NCI-H187 treated with DMSO at 0.1 percent for 48 hours (cell line): ENCODE measurements at places on chromosomes 1 and 21.
A peak's percentile ranks its signal among the peaks of the same experiment; 100 is the strongest.

DNA sequence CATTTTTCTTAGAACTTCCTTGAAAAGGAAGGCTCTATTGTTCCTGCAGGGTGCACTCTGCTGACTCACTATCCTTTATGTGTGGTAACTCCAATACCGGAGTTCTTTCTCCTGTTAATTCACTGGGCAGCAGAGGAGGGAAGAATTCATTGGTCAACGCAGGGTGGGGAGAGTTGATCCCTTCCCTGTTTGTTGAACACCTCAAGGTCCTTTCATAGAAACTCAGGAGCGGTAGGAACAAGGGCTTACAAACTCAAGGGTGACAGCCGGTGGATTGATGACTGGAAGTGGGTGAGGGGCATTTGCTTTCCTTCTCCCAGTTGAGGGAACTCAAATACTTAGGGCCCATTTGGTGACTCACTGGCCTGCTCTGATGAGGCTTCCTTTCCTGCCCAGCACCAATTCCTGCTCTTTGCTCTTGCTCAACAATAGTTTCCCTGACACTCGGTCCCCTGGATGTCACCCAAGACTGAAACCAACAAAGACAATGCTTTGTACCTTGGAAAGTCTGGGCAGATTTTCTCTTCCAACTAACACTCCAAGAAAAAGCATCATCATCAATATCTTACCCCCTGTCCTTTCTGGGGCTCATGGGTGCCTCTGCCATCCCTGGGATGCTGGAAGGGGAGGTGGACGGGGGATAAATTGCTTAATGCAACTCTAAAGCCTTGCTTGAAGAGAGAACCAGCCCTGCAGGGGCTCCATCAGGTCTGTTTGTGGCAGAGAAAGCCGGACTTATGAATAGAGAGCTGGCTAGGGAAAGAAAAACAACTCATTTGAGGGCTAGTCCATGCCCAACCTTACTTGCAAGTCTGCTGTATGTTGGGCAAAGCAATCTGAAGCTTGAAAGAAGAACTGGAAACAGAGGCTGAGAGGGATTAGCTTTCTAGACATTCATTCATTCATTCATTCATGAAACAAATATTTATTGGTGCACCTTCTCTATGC is 9.3 kb downstream of the SLC26A9 start:
- no peak for DNase-seq

- no peak for DNase-seq
Measured at GRCh38 chr1:186662752-186663151, 17.5 kb downstream of the PTGS2 start.

DNA sequence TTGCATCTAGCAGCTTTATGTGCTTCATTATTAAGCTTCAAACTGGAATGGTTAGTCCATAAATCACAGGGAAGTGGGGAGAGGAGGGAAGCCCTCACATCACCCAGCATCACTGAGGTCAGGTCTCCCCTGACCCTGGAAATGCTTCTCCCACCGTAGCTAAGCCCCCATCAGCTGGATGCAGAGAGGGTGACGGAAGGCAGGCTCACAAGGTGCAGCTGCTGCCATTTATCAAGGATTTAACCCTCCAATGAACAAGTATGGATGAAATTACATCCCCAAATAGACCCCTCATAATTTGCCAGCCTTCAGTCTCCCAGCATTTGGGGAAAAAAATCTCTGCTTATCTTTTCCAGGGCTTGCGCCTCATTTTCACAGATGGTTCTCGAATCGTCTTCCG is 60.8 kb downstream of the PGM1 start:
- DNase-seq = no peak

- no peak for DNase-seq
Measured at GRCh38 chr1:7975212-7975865, 13.8 kb downstream of the PARK7 start.

DNA sequence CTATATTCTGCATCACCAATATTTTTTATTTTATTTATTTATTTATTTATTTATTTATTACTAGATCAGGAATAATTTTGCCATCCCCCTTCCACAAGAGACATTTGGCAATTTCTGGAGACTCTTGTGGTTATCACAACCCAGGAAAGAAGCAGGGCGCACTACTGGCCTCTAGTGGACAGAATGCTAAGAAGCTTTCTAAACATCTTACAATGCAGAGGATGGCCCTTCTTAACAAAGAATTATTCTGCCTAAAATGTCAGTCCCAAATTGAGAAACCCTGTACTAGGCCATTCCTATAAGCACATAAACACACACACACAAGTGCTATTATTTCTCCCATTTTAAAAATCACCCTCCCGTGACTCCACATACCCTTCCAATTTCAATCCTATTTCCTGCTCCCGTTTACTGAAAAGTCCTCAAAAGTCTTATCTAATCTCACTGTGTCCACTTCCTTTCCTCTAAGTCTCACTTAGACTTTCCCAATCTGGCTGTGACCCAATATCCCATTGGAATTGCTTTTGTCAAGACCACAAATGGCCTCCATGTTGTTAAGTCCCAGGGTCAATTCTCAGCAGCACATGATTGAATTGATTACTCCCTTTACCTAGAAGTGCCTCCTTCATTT is 43.7 kb upstream of the RNF11 start:
- no peak for DNase-seq

- no peak for DNase-seq
Measured at GRCh38 chr1:9822897-9823692, 670 bp downstream of the CLSTN1 start.

- DNase-seq = no peak
Measured at GRCh38 chr1:27602462-27603308, 1.3 kb downstream of the AHDC1 start.

- no peak for DNase-seq
Measured at GRCh38 chr1:93578911-93579825, 102.5 kb downstream of the BCAR3 start.

DNA sequence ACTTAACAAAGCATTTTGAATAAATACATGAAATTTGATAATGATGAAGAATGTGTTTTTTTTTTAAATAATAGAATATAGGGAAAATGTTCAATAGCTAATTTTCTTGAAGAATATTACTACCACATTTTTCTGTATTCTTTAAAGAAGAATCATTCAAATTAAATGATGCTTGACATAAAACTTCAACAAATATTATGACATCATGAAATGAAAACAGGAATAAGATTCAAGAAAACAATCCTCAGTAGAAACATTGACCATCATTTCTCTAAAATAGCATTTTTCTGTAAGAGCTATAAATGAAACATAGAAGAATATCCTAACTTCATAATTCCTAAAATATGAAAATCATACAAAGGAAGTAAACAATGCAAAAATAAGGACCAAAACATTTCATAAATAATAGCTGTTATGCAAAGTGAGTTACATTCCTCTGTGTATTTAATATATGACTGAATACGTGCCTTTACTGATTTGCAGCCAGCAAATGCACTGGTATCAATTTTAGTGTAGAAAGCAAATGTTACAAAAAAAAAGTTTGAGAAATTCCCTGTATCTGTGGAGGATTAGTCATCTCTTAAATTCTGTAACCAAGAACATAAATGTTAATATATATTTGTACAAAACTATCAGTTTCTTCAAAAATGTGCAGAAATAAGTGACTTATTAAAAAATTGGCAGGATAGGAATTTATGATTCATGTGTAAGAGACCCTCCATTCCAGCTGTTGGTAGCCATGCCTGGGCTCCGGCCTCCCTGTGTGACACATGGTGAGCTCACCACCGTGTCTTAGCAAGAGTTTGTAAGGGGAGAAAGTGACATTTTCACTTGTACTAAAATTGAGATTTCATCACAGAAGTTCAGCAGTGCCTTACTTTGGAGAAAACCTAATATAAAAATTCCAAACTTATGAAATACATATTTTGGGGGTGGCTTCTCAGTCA is 15.0 kb upstream of the PTPN14 start:
- DNase-seq = no peak

DNA sequence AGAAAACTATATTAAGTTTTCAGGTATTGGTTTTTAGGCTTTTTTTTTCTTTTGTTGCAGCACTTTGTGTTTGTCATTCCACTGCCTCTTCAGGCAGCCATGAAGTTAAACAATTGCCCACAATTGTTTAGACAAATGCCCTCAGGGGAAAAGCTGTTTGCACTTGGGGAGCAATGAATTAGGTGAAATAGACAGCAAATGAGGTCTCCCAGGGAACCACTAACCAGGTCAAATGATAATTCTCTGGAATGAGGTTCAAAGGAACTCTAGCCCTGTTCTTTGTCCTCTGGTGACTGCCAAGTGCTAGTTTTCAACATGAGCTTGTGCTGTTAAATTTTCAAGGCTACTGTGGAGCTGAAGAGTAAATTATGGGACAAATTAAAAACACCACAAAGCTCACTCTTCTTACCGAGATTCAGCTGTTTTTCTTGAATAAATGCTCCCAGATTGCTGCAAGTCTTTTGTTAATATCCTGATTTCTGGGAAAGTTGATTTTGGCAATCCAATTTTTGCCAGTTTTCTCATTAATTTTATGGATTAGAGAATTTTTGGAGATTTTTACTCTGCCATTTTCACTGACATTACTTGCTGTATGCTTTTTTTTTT is 15.1 kb upstream of the MAB21L3 start:
- no peak for DNase-seq

GRCh38 chr1:8740034-8740449 is 77.4 kb downstream of the RERE start:
- no peak for DNase-seq

GRCh38 chr1:33905241-33905640 is 41.4 kb downstream of the HMGB4 start:
- no peak for DNase-seq

DNA sequence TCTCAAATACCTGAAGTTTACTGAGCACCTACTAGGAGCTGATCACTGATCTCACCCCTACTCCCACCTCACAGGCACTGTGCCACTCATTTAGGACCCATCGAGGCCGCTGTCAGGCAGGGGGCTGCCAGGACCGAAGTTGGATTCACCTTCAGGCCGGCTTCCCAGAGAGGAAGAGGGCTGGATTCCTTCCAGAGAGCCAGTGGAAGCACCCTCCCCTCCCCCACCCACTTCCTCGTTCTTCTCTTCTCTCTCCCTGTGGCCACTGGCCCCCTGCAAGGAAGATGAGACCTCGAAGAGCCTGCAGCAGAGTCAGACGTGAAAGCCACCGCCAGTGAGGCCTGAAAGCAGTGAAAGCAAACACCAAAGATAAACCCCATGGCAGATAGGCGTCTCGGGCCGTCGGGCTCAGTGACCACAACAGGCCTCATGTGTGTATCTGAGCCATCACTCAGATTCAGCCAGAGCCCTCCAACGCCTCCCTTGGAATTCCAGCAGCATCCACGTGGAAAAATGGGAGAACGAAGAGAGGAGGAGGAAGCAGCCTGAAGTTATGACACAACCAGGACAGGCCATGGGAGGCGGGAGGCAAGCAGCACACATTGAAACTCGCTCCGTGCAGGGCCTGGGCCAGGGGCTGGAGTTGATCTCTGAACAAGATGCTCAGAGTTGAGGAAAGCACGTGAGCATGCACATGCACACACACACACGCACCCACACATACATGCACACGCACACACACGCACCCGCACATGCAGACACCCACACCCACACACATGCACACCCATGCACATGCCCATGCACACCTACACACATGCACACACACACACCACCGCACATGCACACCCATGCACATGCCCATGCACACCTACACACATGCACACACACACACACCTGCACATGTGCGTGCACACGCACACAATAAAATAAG is 6.2 kb upstream of the AGTRAP start:
- no peak for DNase-seq

- no peak for DNase-seq
Measured at GRCh38 chr1:167431261-167431908, 86.9 kb downstream of the CD247 start.

DNA sequence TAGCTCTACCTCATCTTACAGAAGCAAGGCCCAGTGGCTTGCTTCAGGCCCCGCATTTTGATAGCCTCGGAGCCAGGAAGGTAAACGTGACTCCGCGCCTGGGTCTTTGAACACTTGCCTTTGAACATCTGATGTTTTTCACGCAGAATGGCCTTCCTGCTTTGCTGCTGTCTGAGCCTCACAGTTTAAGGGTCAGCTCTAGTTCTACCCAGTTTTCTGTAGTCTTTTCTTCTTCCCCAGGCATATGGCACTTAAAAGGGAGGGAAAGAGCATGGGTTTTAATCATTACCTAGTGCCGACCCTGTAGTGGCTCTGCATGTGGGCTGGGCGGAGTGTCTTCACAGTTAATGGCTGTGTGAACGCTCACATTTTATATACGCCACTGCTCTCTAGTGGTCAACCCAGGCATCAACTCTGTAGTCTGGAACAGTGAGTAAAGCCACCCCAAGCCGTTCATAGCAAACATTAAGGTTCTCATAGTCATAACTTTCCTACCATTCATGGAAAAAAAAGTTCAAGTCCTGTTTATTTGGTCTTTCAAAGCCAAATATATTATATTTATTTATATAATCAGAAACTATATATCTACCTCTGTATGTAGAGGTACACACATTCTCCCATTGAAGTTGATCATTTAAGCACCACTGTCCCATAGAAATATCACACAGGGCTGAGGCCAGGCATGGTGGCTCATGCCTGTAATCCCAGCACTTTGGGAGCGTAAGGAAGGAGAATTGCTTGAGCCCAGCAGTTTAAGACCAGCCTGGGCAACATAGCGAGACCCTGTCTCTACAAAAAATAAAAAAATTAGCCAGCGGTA is 78.1 kb downstream of the IER5 start:
- peak; percentile 94 for DNase-seq

DNA sequence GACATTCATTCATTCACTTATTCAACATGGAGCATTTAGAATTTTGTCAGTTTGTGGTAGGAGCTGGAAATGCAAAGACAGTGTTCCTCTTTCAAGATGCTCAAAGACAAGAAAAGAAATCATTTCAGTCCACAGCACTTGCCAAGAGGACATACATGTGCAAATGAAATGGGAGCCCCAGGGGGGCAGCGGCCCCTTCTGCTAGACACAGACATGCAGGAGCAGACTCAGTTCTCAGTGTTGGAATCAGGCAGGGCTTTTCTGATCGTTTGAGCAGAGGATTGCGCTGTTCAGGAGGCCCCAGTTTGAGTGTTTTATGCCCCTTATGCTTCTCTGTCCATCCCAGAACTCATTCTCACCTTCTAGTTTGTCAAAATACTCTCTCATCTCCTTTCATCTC is 35.6 kb upstream of the VASH2 start:
- no peak for DNase-seq
